ENCODE measurements at places on chromosomes 7 and 10. TPM values are rescaled to one million over a fixed set of nuclear protein-coding genes. Genes with fewer than 3 reads are reported as not detected.

DNA sequence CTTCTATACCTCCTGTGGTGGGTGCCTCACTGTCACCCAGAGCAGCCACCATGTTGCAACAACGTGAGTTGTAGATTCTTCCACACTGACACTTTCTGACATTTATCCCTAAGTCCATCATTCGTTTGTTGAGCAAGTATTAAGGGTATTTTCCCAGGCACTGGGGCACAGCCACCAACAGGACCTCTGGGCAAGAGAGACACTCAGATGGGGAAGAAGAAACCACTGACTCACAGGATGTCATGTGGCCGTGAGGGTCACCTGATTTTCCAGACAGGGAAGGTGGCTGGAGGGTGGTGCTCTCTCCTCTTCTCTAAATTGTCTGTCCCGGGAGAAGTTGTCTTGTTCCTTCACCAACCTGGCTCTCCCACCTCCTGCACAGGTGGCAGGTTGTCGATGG, 51.7 kb upstream of the PPIF start:
- peaks cover 24% of the 10 kb centered on the region for H3K4me1 ChIP-seq
- H3K4me3 ChIP-seq: no peak overlapping the region
- H3K36me3 ChIP-seq: peaks cover 82% of the 10 kb centered on the region
- DNase-seq: no peak
- no peak overlapping the region for H3K27ac ChIP-seq
- no peaks in the 10 kb centered on the region for H3K27me3 ChIP-seq

DNA sequence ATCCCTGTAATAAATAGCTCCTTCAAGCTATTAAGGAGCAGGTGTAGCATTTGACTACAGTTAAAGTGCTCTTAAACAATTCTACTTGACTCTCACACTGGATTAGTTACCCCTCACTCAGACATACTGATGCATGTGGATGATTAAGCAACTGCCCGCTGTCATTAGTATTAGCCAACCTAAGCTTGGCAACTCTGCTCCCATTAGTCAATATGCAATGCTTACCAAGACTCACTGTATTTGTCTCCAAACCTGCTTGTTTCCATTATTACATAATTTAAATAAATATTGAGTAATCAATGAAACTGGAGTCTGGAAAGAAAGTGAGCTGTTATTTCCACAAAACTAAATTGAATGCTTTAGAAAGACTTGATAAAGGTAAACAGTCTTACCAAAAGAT, 144.0 kb upstream of the ASAH2 start:
- no peaks in the 10 kb centered on the region for H3K36me3 ChIP-seq
- H3K4me1 ChIP-seq: peaks cover 6% of the 10 kb centered on the region
- no peak overlapping the region for H3K27ac ChIP-seq
- DNase-seq: peak; percentile 44
- no peaks in the 10 kb centered on the region for H3K27me3 ChIP-seq

DNA sequence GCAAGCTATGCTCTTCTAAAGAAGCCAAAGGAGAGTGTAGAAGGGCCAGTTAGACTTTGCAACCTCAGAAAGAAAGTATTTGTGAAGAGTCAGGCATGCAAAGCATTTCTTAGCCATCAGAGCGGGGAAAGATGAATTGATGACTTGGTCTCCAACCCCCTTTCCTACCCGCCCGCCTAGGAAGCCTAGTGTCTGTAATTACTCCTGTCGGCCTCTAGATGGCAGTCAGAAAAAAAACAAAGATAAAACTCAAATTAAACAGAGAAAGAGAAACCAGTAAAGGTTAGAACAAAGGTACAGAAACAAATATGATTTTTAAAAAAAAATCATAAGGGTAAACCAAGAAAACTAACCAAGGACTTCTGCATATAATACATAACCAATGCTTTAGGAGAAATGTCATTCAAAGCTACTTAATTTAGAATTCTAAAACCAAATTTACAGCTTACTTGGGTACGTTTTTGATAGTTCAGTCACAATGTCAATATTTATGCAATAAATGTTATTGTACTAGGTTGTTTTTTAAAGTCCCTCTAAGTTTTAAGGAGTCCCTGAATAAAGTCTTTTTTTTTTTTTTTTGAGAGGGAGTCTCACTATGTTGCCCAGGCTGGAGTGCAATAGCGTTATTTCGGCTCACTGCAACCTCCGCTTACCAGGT, 97.6 kb downstream of the LYZL1 start:
- no peaks in the 10 kb centered on the region for H3K4me1 ChIP-seq
- H3K36me3 ChIP-seq: no peaks in the 10 kb centered on the region
- no peak overlapping the region for H3K27ac ChIP-seq
- DNase-seq: peak; percentile 33
- H3K4me3 ChIP-seq: no peak overlapping the region

DNA sequence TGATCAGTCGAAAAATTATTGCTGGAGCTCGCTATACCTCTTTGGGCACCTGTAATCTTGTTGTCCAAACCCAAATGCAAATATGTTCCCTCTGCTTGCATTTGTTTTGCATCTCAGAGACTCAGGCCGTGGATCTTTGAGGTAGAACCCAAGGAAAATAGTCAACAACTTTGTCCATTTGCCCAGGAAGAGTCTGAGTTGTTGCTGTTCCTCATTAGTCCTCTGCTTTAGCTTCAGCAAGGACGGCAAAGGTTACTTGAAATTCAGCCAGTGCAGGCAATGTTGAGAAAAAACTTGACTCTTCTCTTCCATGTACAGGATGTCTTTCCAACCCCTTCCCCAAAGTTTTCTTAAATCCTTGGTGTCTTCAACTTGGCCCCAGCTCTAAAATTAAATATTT, 45.8 kb downstream of the PDK4 start:
- no peak overlapping the region for H3K27ac ChIP-seq
- H3K4me3 ChIP-seq: no peak overlapping the region
- DNase-seq: no peak
- H3K27me3 ChIP-seq: no peaks in the 10 kb centered on the region
- no peaks in the 10 kb centered on the region for H3K36me3 ChIP-seq

DNA sequence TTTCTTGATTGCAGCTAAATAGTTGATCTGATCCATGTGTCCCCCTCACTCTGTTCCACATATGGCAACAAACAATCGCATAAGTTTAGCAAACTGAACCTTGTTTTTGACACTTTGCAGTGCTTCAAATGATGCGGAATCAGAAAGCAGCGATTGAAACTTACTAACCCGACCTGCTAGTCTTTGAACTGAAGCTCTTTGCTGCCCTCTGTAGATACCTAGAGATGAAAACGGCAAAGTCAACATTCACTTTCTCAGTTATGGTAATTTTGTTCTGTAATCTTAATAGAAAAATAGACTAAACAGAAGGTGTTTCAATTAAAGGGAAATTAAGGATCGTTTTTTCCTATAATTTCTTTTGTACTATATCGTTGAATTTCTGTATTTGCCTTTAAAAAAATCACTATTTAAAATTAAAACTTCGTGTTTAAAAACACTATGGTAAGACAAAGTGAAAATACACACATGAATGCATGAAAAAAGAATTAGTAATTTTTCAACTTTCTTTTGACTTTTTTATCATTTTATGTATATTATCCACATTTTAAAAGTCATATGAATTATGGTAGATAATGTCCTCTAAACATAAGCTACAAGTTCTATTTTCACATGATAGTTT, 276.5 kb downstream of the MAGI2 start:
- peak; percentile 68 for DNase-seq
- no peaks in the 10 kb centered on the region for H3K4me1 ChIP-seq
- H3K27me3 ChIP-seq: no peaks in the 10 kb centered on the region

DNA sequence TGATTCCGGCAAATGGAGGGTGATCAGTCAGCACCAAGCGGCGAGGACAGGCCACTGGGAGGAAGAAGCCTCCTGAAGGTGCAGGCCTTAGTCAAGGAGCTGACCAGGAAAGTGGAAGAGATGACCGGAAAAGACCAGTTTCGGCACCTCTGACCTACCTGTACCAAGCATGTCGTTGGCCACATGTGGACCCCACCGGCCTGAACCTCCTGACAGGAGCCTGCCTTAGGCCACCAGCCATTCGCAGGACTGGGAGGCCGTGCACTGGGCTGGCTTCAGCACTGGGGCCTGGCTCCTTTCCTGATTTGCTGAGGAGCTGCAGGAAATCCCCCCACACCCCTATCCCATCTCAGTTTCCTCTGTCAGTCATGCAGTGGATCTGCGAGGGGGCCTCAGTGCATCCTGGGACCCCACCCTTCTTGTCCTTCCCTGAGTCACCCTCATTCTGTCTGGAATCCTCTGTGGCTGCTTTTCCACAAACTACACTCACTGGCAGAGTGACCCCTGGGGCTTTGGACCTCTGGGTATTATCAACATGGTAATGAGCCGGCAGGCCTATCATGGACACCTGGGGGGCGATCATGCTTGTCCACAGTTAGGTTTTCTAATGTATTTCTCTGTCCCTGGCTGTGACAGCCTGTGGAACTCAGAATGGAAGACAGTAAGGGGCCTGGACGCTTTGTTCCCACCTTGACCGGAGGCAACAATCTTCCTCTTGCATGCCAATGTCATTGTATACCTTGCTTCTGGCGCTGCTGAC, 33.0 kb downstream of the RAMP3 start:
- H3K4me1 ChIP-seq: no peaks in the 10 kb centered on the region
- no peak for DNase-seq
- H3K27me3 ChIP-seq: peaks cover 21% of the 10 kb centered on the region
- no peak overlapping the region for H3K4me3 ChIP-seq
- no peaks in the 10 kb centered on the region for H3K36me3 ChIP-seq

DNA sequence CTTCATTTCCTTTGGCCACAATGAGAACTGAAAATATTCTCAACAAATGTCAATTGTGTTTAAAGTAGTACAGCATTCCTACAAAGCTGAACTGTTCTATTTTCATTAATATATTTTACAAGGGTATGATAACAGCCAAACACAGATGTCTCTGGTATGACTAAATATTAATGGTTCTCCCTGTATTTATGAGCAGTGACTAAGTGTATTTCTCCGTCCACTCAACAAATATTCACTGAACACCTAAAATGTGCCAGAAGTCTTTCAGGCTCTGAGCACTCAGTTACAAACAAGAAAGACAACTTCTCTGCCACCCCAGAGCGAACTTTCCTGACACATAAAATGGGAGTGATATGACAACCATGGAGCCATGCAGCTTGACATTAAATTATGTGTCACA, 135.6 kb downstream of the VPS41 start:
- H3K4me3 ChIP-seq: no peak overlapping the region
- H3K4me1 ChIP-seq: no peaks in the 10 kb centered on the region
- H3K27me3 ChIP-seq: no peaks in the 10 kb centered on the region
- DNase-seq: peak; percentile 44
- no peak overlapping the region for H3K27ac ChIP-seq

GRCh38 chr7:156374335-156374734, 266.2 kb upstream of the RNF32 start:
- no peaks in the 10 kb centered on the region for H3K4me1 ChIP-seq
- no peak for DNase-seq
- H3K36me3 ChIP-seq: no peaks in the 10 kb centered on the region

DNA sequence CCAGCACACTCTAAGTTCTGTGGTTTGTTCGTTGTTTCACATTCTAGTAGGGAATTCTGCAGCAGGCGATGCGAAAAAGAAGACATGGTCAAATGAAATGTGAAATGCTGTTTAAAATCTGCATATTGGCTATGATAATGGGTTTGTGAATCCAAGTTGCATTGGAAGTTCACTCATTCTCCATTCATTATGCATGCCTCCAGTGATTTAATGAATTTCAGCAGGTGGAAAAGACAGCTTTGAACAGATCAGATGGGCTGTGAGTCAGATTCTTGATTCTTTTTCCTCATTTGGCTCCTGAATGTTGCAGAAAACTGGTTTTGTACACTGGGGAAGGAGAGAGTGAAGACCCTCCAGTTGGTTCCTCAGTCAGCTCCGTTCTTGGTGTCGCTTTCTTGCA, 52.1 kb downstream of the PNLIPRP2 start:
- no peak for DNase-seq
- no peaks in the 10 kb centered on the region for H3K27me3 ChIP-seq
- peaks cover 10% of the 10 kb centered on the region for H3K36me3 ChIP-seq

DNA sequence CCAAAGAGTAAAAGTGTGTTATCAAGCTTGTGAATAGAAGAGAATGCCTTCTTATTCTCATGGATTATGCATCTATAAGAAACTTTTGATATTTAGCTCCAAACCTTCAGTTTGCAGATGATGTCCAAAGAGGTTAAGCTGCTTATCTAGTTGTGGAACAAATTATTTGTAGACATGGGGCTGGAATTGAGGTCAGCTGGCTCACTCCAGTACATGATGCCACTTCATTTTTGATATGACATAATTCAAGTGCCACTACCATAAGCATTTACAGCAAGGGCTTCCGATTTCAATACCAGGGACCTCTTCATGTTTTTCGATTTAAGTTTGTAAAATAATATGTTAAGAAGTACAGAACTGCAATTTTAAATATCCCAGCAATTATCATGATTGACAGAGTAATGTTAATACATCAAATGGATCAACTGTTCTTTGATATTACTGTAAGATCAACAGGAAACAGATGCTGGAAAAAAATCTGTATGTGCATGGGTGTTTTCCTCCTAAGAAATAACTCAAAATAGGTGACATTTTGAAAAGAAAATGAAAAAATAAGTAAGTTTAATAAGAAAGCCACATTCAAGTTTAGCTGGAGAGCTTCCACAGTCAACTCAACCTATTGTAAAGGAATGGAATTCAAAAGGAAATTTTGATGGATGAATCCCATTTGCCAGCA, 12.7 kb downstream of the FAM3C start:
- DNase-seq: no peak
- H3K27me3 ChIP-seq: no peaks in the 10 kb centered on the region
- H3K4me3 ChIP-seq: no peak overlapping the region
- 0 out of 2 replicates have a peak, but pooled peaks cover 1% of the 10 kb centered on the region for H3K4me1 ChIP-seq

GRCh38 chr10:8568401-8568800, 513.9 kb downstream of the GATA3 start:
- H3K36me3 ChIP-seq: no peaks in the 10 kb centered on the region
- no peak overlapping the region for H3K27ac ChIP-seq
- no peak overlapping the region for H3K4me3 ChIP-seq
- DNase-seq: no peak

DNA sequence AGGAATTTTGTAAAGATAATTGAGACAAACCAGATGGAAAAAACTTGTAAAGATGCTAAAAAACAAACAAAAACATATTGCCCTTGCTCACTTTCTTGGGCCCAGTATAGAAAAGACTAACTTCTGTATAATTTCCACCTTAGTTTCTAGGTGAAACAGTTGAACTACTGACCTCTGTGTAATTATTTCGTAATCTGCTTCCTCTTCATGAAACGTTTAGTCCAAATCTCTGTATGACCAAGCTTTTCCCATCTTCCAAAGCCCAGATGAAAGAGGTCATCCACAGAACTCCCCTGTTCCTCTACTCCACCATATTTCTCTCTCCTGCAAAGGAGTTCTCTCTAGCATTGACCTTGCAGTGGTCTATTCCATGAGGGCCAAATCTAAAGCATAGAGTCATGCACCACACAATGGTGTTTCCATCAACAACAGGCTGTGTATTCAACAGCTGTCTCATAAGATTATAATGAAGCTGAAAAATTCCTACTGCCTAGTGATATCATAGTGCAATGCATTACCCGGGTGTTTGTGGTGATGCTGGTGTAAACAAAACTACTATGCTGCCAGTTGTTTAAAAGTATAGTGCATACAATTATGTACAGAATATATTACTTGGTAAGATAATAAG, 647.6 kb downstream of the TNS3 start:
- H3K4me3 ChIP-seq: no peak overlapping the region
- H3K27ac ChIP-seq: no peak overlapping the region
- H3K27me3 ChIP-seq: no peaks in the 10 kb centered on the region
- peak; percentile 53 for DNase-seq
- H3K36me3 ChIP-seq: no peaks in the 10 kb centered on the region
- peaks cover 13% of the 10 kb centered on the region for H3K4me1 ChIP-seq

GRCh38 chr10:123415523-123415922, 250.6 kb upstream of the GPR26 start:
- H3K36me3 ChIP-seq: no peaks in the 10 kb centered on the region
- H3K4me1 ChIP-seq: no peaks in the 10 kb centered on the region
- H3K4me3 ChIP-seq: no peak overlapping the region
- no peak for DNase-seq
- no peaks in the 10 kb centered on the region for H3K27me3 ChIP-seq

Gene ADK
- 50.8 TPM for total RNA-seq

Gene NUTM2A
- total RNA-seq: under 0.01 TPM

Gene SH3PXD2A
- total RNA-seq: 6.3 TPM

Gene TRIM56
- total RNA-seq: 3.9 TPM

Gene CCDC136
- total RNA-seq: 8.3 TPM
